ENCODE measurements at places on chromosomes 11 and 22.

GRCh38 chr11:134581121-134581626 is 169.1 kb upstream of the B3GAT1 start:
- no peak for DNase-seq

GRCh38 chr11:61054927-61055562 is 47.2 kb upstream of the CD5 start:
- no peak for DNase-seq

DNA sequence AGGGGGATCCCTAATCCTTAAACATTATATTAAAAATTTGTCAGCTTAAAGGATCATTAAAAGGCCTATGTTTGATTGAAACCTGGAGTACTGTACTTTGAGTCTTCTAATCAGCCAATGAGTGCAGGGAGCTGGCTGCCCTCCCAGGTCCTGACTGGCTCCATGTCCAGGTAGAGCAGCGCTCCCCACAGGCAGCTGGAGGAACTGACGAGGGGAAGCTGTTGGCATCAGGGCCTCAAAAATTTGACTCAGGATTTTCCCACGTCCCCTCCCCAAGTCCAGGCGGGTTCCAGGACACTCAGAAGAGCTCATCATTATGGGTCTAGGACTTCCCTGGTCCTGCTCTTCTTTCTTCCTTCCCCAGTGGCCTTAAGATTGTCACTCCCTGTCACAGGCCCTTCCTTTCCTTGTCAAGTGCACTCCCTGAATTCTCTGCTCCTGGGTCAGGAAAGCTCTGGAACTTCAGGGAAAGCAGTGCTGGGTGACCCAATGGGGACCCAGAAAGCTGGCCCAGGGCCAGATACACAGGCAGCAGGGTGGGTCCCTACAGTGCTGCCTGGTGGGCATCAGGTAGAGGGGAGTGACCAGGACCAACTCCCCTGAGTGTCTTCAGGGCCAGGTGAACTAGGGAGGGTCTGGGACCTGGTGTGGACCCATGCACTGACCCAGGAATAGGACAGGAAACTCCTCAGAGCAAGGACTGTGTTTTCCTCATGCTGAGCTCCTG is 65.5 kb downstream of the GGTLC2 start:
- no peak for DNase-seq

- DNase-seq: no peak
Measured at GRCh38 chr11:111911563-111912401, at the start of gene CRYAB. TSS of gene CRYAB (minus strand) at chr11:111911770. CDS start at chr11:111911724, 46 bp downstream.

GRCh38 chr11:126080161-126080941 is 17.7 kb upstream of the CDON start:
- DNase-seq: no peak

DNA sequence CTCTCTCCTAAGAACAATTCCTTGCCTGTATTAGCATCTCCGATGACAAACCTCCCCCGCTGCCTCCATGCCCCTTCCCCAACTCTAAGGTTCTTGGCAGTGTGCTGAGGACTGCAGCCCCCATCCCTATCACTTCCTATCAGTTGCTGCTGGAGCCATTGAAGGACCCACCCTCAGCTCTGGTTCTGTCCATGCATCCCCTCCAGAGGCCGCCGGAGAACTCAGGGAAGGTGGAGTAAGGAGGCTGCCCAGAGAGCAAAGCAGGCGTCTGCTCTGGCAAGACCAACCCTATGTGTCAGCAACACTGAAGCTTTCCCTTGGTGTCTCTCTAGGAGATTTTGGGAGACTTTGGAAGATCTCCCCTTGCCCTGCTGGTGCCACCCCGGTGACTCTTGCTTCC is 1139.5 kb downstream of the TBC1D22A start:
- DNase-seq: no peak
